ENCODE measurements at places on chromosomes 16 and 17.

GRCh38 chr16:4882633-4883285 lies 35.5 kb downstream of the UBN1 start:
- DNase-seq: no peak

GRCh38 chr17:56982312-56982711 lies 4.4 kb downstream of the SCPEP1 start:
- no peak for DNase-seq

- no peak for DNase-seq
Observed at GRCh38 chr17:65535777-65536572, 25.5 kb downstream of the AXIN2 start.

DNA sequence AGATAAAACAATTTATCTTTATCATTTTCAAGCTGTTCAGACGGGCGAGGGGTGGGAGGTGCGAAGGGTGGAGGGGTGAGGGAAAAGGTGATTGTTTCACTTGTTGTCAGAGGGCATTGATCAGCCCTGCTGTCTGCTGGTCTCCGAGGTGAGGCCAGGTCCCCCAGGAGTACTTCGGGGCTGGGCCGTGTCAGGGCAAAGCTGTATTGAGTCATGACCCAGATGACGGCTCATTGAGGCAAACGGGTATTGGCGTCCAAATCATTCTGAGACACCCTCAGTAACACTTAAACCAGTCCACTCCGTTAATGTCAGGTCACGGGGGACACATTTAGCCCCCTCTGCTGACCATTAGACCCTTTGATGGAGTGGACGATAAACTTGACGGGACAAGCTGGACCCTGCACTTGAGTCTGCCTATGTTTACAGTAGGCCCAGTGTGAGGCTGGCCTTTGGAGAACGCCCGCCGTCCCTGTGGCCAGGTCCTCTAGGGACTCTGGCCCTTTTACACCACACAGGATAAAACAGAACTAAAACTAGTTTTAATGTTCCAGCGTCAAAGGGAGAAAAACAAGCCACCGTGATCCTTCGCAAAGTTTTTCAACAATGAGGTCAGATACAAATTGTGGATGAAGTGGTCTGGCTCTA lies 502.2 kb upstream of the ZFHX3 start:
- DNase-seq: no peak

DNA sequence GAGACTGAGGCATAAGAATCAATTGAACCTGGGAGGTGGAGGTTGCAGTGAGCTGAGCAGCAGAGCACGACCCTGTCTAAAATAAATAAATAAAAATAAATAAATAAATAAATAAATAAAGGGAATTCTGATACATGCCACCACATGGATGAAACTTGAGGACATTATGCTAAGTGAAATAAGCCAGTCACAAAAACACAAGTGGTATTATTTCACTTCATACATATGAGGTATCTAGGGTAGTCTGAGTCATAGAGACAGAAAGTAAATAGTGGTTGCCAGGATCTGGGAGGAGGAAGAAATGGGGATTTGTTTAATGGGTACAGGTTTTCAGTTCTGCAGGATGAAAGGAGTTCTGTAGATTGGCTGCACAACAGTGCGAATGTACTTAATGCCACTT lies 16.3 kb downstream of the PIPOX start:
- no peak for DNase-seq

- DNase-seq: peak; percentile 17
Observed at GRCh38 chr17:64500862-64501765, 4.3 kb upstream of the POLG2 start.

- DNase-seq: no peak
Observed at GRCh38 chr16:75105306-75106061, 11.1 kb downstream of the LDHD start.

DNA sequence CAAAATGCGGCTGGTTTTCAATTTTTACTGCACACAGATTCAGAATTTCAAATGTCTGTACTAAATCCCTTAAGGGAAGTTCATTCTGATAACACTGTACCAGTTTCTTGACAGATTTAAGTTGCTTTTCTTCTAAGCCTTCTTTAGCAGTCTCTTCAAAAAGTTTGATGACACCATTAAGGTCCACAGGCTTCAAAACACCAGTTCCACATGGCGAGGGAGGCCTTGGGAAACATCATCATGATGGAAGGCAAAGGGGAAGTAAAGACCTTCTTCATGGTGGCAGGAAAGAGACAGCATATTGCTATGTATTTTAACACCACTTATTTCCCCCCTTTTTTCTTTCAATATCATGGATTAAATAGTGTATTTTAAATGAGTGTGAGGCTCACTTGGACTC lies 24.5 kb downstream of the NLRC5 start:
- DNase-seq: no peak

DNA sequence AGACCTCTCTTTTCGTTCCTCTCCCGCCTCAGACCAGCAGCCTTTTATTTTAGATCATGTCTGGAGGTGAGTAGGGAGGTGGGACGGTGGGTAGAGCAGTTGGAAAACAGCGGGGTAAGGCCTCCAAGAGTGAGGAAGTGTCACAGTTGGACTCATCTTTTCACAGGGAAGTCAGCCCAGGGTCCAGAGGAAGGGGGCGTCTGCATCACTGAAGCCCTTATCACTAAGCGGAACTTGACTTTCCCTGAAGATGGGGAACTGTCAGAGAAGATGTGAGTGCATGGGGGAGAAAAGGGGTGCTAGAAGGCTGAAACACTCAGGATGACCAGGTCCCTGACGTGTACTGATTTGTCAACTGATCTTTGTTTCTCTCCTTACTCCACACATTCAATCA lies 461 bp downstream of the LRRC46 start:
- DNase-seq: no peak

DNA sequence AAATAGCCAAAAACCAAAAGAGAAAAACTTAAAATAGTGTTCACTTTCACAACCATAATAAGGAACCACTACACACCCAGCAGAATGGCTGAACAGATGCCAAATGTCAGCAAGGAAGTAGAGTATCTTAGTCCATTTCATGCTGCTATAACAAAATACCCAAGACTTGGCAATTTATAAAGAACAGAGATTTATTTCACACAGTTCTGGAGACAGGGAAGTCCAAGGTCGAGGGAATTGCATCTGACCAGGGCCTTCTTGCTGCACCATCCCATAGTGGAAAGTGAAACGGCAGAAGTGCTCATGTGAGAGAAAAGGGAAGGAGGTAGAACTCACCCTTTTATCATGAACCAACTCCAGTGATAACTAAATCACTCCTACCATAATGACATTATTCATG lies 33.8 kb upstream of the CCL22 start:
- no peak for DNase-seq

- no peak for DNase-seq
Observed at GRCh38 chr17:74015990-74016389, 187.5 kb upstream of the RPL38 start.

DNA sequence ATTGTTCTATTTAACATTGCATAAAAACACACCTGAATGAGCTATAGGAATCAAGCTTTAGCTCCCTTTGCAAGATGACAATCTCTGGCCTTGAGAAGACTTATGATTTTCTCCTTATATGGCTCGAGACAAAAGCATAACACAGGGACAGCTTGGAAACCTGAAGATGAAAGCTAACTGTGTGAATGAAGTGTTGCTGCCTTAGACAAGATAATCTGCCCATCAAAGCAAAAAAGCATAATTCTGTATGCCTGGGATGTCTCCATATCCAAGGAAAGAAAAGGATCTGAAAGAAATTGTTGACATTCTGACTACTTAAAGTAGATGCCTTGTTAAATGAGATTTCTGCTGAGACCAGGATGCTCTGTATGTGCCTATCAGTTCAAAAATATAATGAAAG lies 526.7 kb upstream of the TOM1L1 start:
- no peak for DNase-seq

GRCh38 chr17:202501-202951 lies 21.1 kb upstream of the DOC2B start:
- DNase-seq: no peak

DNA sequence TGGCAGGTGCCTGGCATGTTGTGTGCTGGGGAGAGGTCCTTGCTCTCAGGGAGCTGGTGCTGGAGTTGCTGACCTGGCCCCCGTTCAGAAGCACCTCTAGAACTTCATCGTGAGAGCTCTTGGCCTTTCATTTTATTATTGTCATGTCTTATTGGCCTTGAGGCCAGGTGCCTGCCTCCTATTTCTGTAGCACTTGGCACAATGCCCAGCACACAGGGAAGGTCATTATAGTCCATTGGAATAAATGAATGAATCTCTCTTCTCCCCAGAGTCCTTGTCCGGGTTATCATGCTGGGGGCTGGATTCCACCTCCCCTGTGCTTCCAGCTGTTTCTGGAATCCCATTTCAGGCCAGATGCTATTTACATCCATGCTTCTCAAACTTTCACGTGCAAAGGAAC lies 169.2 kb downstream of the HAPSTR1 start:
- DNase-seq: no peak

DNA sequence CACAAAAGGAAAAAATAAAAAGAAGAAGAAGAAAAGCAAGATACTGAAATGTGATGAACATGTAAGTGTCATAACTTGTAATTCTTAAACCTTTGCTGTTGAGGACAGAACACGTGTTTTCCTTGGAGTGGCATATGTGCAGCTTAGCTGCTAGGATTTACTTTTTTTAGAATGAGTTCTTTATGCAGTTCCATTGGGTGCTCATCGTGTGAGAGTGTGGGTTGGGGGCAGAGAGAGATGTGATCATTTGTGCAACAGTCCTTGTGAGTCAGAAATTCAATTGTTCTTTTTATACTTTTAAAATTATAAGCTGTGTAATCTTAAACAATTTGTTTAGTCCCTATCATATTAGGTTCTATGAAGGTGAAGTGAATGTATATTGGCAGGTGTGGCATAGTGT lies 5.5 kb upstream of the DHRS11 start:
- DNase-seq: no peak

DNA sequence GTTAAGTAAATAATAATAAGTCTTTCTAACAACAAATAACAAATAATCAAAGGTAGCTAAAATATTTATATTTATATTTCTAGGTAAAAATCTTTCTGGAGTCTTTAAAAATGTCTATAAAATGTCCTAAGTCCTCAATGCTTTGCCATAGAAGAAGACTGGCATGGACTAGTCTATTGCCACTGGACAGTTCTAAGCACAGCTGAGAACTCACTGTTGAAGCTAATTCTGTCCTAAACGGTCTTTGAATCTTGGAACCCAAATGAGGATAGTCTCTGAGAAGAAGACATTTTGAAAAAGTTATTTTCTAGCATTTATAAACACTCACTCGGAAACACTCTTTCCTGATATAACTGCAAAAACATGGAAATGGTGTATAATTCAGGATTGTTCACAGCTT lies 539 bp downstream of the MYH8 start:
- DNase-seq: no peak

DNA sequence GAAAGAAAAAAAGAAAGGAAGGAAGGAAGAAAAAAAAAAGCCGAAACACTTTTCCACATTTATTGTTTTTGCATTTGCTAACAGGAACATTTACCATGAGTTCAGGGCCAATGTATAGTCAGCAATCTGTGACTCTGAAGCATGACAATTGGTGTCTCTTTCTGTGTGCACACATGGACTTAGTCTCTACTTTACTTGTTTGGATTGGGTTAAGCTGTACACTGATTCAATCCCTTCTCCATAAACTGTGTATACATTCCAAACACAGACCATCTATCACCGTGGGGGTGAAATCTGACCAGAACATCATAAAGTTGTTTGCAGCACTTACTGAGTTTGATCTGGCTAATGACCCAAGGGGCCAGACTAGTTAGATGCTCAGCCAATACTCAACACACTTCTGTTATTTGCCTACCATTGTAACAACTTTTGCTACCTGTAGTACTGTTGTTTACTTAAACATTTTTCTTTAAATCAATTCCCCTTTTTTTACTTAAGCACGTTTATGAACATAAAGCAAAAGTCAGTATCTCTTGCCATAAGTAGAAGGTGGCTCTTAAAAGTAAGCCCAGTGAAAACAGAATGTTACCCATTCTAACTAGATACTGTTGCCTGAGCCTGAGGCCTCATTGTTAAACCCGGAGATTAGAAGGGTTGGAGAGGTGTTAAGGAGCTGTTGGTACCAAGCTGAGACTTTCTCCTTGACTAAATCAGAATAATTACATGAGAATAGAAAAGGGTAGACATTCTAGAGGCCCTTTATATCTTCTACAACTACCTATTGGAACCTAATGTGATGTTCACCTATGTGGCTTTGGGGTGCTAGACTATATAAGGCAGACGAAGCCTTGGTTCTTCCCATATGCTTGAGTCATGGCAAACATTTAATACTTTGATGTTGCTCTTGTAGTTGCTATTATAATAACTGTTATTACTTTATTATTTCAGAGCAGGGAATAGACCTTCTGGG lies 41.8 kb downstream of the SCNN1B start:
- DNase-seq: no peak

DNA sequence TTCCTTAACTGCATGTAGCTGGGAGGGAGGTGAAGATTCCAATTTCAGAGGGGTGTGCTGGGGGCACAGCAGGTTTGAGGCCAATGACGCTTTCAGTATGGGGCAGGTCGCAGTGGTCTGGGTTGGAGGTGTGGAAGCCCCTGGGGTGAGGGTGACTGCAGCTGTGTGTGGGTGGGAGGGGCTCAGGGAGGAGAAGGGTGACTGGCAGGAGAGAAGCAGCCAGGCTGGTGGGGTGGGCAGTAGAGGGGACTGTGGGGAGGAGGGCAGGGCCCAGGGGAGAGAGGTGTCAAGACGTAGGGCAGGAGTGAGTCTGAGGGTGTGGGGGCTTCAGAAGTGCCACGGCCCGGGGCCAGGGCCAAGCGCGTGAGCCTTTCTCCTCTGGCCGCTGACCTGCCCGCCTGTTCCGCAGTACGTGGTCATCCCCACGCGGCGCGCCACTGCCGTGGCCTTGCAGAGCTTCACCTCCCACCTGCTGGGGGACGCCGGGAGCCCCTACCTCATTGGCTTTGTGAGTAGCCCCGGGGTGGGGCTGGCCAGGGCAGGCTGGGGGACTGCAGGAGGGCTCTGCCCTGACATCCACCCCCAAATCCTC lies 19.4 kb downstream of the MYBBP1A start:
- no peak for DNase-seq

DNA sequence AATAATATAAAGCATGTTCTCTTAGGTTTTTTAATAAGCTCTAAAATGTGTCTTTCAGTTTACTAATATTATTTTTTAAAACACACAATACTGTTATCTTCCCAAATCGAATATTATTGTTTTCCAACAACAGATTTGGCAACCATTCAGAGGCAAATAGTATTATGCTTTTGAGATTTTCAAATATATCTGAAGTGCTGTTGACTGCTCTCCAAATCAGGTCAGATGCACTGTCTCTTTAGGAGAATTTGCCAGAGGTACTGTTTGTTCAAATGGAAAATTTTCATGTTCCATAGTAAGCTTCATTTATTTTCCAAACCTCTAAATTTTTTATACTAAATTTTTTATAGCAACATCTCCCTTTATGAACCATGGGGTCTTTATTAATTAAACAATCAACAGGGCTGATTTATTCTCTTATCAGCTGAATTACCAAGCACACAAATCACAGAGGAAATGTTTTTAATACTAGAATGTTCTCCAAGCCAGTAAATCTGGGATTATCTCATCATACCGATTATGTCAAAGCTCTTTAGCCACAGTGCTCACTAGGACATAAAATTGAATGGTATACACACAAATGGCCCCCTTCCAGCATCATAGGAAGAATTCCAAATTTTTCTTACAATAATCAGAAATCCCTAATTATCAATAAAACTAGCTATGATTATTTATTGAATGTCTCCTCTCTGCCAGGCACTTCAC lies 108.8 kb upstream of the HLF start:
- DNase-seq: no peak
